ENCODE measurements at places on chromosomes 1 and 21.

- no peak overlapping the region for H3K27ac ChIP-seq
- no peaks in the 10 kb centered on the region for H3K36me3 ChIP-seq
- H3K4me3 ChIP-seq, result no peak overlapping the region
These were observed 364.5 kb downstream of the KCNH1 start for GRCh38 chr1:210769473-210769872.

DNA sequence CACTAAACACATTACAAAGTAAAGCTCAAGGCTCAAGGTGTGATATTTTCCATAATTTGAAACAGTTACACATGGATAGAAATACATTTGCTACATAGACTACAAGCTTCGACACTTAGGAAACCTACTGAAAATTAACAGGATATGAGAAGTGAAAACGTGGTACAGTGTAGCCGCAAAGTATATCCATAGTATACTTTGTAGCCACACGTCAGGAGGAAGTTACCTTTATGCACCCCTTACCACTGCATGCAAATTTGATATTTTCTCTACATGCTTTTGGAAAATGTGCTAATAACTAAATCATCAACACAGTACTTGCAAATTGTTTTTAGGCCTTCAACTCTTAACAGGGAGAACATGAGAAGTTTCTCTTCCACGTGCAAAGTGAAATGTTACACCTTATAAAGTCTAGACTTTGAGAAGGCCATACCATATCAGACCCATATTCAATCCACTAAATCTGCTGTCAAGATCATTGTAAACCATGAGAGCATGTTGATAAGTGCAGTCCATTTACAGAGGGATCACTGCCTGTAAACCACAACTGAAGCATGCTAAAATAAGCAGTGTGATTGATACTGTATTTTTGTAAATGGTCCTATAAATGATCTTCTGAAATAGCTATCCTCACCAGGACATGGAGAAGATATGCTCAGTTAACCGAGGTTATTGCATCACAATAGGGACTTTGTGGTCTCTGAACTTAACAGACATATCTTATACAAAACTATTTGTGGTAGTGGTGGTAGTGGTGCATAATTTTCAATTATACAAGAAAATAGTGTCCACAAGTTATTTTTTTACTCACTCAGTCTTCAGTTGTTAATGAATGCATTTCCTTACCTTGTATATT lies 64.7 kb downstream of the VAV3 start:
- H3K27me3 ChIP-seq, result no peaks in the 10 kb centered on the region
- H3K27ac ChIP-seq, result no peak overlapping the region
- no peak for DNase-seq
- H3K4me1 ChIP-seq, result no peaks in the 10 kb centered on the region
- H3K4me3 ChIP-seq, result no peak overlapping the region

GRCh38 chr1:207993477-207994445 lies 82.8 kb upstream of the CD34 start:
- H3K4me3 ChIP-seq, result no peak overlapping the region
- H3K27me3 ChIP-seq, result no peaks in the 10 kb centered on the region
- no peak for DNase-seq
- H3K27ac ChIP-seq, result no peak overlapping the region

DNA sequence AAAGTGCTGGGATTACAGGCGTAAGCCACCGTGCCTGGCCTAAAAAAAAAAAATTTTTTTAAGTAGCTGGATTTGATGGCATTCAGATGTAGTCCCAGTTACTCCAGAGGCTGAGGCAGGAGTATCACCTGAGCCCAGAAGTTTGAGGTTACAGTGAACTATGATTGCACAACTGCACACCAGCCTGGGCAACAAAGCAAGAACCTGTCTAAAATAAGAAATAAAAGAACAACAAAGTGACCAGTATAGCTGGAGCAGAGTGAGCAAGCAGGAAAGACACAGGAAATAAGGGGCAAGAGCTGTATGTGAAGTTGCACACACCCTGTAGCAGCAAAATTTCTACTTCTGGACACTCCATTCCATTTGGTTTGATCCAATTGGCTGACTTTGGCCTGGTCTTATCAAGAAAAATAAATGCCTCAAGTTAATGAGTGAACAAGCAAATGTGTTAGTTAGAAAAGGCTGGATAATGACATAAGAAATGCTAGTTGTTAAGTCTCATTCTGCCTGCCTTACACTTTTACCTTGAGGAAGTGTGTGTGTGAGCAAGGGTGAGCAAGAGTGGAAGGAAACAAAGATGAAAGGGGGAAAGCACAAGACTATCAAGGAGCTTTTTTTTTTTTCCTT lies 7.9 kb downstream of the ATP5IF1 start:
- peaks cover 48% of the 10 kb centered on the region for H3K4me1 ChIP-seq
- H3K27me3 ChIP-seq, result no peaks in the 10 kb centered on the region
- H3K27ac ChIP-seq, result peak overlapping the region; percentile 25
- H3K4me3 ChIP-seq, result no peak overlapping the region

- H3K36me3 ChIP-seq, result peaks cover 91% of the 10 kb centered on the region
- no peaks in the 10 kb centered on the region for H3K27me3 ChIP-seq
- H3K27ac ChIP-seq, result no peak overlapping the region
- no peaks in the 10 kb centered on the region for H3K4me1 ChIP-seq
- DNase-seq, result no peak
These were observed 36.3 kb upstream of the RAP1GAP start for GRCh38 chr1:21705303-21705980.

- H3K4me3 ChIP-seq, result no peak overlapping the region
- no peak for DNase-seq
- H3K27me3 ChIP-seq, result no peaks in the 10 kb centered on the region
- peaks cover 8% of the 10 kb centered on the region for H3K4me1 ChIP-seq
- no peaks in the 10 kb centered on the region for H3K36me3 ChIP-seq
These were observed 705.3 kb upstream of the CHRM3 start for GRCh38 chr1:238681021-238681420.

GRCh38 chr1:10830961-10831668 lies 34.7 kb upstream of the CASZ1 start:
- H3K27me3 ChIP-seq, result no peaks in the 10 kb centered on the region
- H3K27ac ChIP-seq, result no peak overlapping the region
- peaks cover 20% of the 10 kb centered on the region for H3K4me1 ChIP-seq
- no peak overlapping the region for H3K4me3 ChIP-seq
- no peaks in the 10 kb centered on the region for H3K36me3 ChIP-seq

DNA sequence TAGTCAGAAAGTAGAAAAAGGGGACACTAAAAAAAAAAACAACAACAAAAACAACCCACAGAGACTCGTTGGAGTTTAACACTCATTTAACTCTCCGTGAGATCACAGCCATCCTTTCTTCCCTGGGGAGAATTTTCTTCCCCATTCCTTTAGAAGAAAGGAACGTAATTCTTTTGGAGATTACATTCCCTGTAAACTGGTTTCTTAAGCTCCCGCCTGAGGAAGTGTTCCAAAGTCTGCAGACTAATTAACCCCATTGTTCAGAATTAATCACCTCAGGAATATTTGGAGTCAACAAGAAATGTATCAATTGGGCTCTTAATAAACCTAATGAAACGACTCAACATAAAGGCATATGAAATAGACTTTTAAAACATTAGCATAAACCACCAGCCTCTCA lies 228.2 kb upstream of the CSF3R start:
- DNase-seq, result no peak
- peaks cover 51% of the 10 kb centered on the region for H3K27me3 ChIP-seq
- H3K27ac ChIP-seq, result no peak overlapping the region
- no peaks in the 10 kb centered on the region for H3K36me3 ChIP-seq
- no peak overlapping the region for H3K4me3 ChIP-seq

GRCh38 chr1:19123837-19124236 lies 86.2 kb downstream of the UBR4 start:
- H3K4me1 ChIP-seq, result no peaks in the 10 kb centered on the region
- no peak for DNase-seq
- H3K4me3 ChIP-seq, result no peak overlapping the region
- H3K36me3 ChIP-seq, result peaks cover 96% of the 10 kb centered on the region

- H3K4me3 ChIP-seq, result no peak overlapping the region
- H3K27ac ChIP-seq, result no peak overlapping the region
- no peak for DNase-seq
- H3K4me1 ChIP-seq, result peaks cover 4% of the 10 kb centered on the region
- H3K27me3 ChIP-seq, result no peaks in the 10 kb centered on the region
These were observed 20.8 kb upstream of the SAMSN1 start for GRCh38 chr21:14566894-14567293.

- H3K4me3 ChIP-seq, result no peak overlapping the region
- H3K27me3 ChIP-seq, result no peaks in the 10 kb centered on the region
- DNase-seq, result no peak
These were observed 4.3 kb downstream of the PFKL start for GRCh38 chr21:44304011-44304616.

GRCh38 chr1:27864264-27864895 lies 8.0 kb upstream of the THEMIS2 start:
- H3K27ac ChIP-seq, result no peak overlapping the region
- H3K4me3 ChIP-seq, result no peak overlapping the region
- peaks cover 18% of the 10 kb centered on the region for H3K4me1 ChIP-seq
- H3K36me3 ChIP-seq, result no peaks in the 10 kb centered on the region

DNA sequence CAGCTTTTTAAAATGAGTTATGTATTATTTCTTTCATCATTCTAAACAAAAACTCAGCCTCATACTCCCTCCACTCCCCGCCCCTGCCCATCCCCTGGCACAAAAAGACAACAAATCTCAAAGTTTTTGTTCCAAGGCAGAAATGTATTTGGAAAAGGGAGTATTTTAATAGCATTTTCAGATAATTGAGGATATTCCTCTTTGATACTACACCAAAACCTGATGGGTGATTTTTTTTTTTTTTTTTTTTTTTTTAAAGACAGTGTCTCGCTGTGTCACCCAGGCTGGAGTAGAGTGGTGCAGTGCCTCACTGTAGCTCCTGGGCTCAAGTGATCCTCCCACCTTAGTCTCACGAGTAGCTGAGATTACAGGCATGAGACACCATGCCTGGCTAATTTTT lies 16.2 kb downstream of the SLC16A1 start:
- peaks cover 49% of the 10 kb centered on the region for H3K36me3 ChIP-seq
- peaks cover 50% of the 10 kb centered on the region for H3K4me1 ChIP-seq
- no peak for DNase-seq

All from RWPE2 (cell line).